ENCODE measurements at places on chromosomes 4 and X.

- no peak for DNase-seq
Observed at GRCh38 chrX:144334577-144334976, 450.7 kb downstream of the UBE2NL start.

DNA sequence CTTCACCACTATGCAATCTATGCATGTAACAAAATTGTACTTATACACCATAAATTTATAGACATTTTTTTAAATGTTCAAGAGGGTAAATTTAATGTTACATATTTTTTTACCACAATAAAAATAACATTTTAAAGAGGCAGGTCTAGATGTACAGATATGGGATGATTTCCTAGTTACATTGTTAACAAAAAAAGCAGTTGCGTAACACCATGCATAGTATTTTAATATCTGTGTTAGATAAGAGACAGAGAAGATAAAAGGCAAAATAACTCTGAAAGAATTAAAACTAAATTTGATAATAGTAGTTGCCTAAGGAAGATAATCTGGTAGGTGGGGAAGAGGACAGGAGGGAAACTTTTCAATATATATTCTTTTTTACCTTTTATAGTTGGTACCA is 9.1 kb upstream of the ATRX start:
- no peak for DNase-seq

DNA sequence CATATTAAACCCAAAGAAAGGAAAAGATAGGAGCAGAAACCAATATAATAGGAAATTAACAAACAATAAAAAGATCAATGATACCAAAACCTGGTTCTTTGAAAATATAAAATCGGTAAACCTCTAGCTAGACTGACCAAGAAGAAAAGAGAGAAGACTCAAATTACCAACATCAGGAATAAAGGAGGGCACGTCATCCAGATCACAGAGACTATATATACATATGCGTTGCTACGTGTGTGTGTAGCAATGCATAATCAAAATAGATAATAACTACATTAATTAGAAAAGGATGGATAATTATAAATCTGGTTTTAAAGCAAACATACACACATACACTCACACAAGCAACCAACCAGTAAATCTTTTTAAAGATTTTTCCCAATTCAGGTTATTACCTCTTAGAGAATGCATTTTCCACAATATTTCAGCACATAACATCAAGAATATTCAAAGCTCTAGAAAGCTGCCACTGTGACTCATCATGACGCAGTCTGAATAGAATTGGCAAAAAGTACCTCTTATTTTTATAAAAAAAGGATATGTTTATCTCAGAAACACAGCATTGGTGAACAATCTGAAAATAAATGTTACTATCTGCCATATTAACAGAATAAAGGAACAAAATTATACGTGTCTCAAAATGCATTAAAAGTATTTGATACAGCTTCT is 41.4 kb upstream of the USP9X start:
- no peak for DNase-seq

GRCh38 chr4:69860052-69860451 is at the start of gene SULT1E1:
TSS of gene SULT1E1 (minus strand) at chr4:69860145. CDS start at chr4:69857644, 2,501 bp downstream.
- DNase-seq: no peak

DNA sequence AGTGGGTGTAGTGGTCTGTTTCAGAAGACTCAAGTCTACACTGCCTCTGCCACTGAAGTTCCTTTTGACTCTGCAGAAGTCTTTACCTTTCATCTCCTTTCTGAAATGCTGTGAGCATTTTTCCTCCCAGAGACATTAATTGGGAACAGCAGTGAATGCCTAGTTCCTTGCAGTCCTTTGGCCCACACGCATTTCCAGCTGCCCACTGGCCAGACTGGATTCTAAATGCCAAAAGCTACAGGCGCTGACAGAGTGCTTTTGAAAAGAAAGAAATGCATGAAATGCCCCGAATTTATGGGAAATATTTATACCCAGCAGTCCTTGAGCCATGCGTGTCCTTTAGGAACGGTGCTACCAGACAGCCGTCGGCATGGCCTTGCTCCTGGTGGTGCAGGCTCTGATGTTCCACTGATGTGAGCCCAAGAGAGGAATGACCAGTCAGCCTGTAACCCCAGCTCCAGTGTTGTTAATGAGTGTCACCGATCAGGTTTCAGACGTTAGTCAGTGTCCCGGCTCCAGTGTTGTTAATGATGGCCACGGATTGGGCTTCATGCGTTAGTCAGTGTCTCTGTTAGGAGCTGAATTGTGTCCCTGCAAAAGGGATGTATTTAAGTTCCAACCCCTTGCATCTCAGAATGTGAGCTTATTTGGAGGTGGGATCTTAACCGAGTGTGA is 132.6 kb downstream of the TBL1X start:
- no peak for DNase-seq

GRCh38 chr4:152962150-152962549 is 26.0 kb downstream of the FHDC1 start:
- DNase-seq: no peak

GRCh38 chr4:8260656-8261111 is 8.9 kb upstream of the HTRA3 start:
- peak; percentile 79 for DNase-seq

All from thyroid gland (tissue), 4 donors.